Activated CD4-positive, alpha-beta memory T cell treated with anti-CD3 and anti-CD28 coated beads for 36 hours (primary cell): ENCODE measurements at places on chromosomes 4 and X. TPM values are rescaled to one million over a fixed set of nuclear protein-coding genes. Genes with fewer than 3 reads are reported as not detected.
A peak's percentile ranks its signal among the peaks of the same experiment; 100 is the strongest.

Gene MAGEA8
- total RNA-seq, result not detected

GRCh38 chr4:185212581-185212980, 3.2 kb downstream of the SNX25 start:
- H3K27ac ChIP-seq, result no peak overlapping the region
- no peaks in the 10 kb centered on the region for H3K27me3 ChIP-seq
- DNase-seq, result no peak
- H3K36me3 ChIP-seq, result no peaks in the 10 kb centered on the region
- H3K4me1 ChIP-seq, result peaks cover 44% of the 10 kb centered on the region

DNA sequence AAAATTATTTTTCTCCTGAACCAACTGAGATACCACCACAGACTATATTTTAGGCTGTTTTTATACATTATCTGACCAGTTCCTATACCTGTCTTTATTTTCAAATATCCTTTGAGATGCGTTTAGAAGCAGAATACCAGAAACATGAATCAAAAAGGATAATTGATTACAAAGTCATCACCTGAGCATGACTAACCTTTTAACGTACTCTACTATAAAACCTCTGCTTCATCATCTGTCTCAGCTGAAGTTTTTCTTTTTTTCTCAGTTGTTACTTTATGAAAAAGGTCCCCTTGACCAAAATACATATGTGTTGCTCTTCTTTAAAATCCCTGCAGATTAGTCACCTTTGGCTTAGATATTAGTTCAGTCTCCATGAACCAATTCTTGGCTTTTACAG, 109.8 kb downstream of the AMMECR1 start:
- no peak overlapping the region for H3K4me3 ChIP-seq
- peaks cover 27% of the 10 kb centered on the region for H3K4me1 ChIP-seq
- no peaks in the 10 kb centered on the region for H3K36me3 ChIP-seq
- H3K27ac ChIP-seq, result no peak overlapping the region

Gene MAGEB17
- total RNA-seq, result not detected

DNA sequence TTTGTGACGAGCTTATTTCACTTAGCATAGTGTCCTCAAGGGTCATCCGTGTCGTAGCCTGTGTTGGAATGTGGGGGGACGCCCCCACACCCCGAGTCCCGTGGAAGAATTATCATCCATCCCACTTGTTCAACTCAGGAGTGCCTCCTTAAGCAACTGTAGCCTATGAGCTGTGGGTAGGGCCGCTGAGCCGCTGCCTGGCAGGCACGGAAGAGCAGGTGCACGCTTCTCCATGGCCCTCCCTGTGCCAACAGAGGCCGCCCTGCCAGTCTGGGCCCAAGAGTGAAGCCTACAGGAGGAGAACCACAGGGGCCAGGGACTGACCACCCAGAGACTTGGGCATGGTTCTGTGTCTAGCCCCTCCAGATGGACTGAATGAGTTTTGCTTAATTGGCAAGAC, 2.3 kb upstream of the RGS12 start:
- H3K27me3 ChIP-seq, result peaks cover 14% of the 10 kb centered on the region
- no peak overlapping the region for H3K27ac ChIP-seq

GRCh38 chrX:101395789-101396188, 5.0 kb downstream of the RPL36A start:
- H3K27me3 ChIP-seq, result no peaks in the 10 kb centered on the region
- no peak for DNase-seq
- peaks cover 15% of the 10 kb centered on the region for H3K4me1 ChIP-seq
- H3K27ac ChIP-seq, result peak overlapping the region; percentile 45

- peaks cover 19% of the 10 kb centered on the region for H3K4me1 ChIP-seq
- no peak for DNase-seq
- no peak overlapping the region for H3K4me3 ChIP-seq
- H3K36me3 ChIP-seq, result peaks cover 3% of the 10 kb centered on the region
- no peaks in the 10 kb centered on the region for H3K27me3 ChIP-seq
Observed at GRCh38 chr4:108203377-108203776, 34.6 kb upstream of the LEF1 start.

Gene LRAT
- total RNA-seq, result not detected
